ENCODE measurements at places on chromosomes 5 and 9. TPM values are rescaled to one million over a fixed set of nuclear protein-coding genes. Genes with fewer than 3 reads are reported as not detected.

Gene PIP5K1B
- total RNA-seq = 0.36 TPM

Gene LRSAM1
- total RNA-seq = 7.3 TPM

Gene MEIKIN
- not detected for total RNA-seq

Gene GPR151
- total RNA-seq = not detected

Gene MAMDC2
- total RNA-seq = 9.0 TPM

Gene PGM5
- total RNA-seq = 113 TPM

Gene CAMK4
- total RNA-seq = 19.3 TPM

Gene SLC36A2
- total RNA-seq = not detected

GRCh38 chr9:129781131-129781530 lies 21.9 kb upstream of the TOR1B start:
- DNase-seq = no peak

GRCh38 chr5:153981905-153982605 lies 56.7 kb downstream of the FAM114A2 start:
- DNase-seq = no peak

- no peak for DNase-seq
Measured at GRCh38 chr5:15571618-15572017, 71.6 kb downstream of the FBXL7 start.

- DNase-seq = no peak
Measured at GRCh38 chr5:127935398-127935797, 148.2 kb upstream of the SLC12A2 start.

DNA sequence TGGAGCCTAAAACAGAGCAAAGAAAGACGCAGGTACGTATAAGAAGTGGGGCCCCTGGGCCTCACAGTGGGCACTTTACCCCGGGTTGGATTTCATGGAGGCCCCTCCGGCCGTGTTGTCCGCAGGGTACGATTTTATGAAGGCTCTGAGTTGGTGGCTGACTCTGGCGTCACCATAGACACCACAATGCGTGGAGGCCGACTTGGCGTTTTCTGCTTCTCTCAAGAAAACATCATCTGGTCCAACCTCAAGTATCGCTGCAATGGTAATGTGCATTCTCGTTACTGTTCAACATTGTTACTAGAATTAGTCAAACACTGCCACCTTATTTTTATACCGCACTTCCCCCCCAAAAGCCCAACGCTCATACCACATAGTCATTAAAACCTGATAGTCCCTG lies 47.1 kb downstream of the THBS4 start:
- DNase-seq = no peak

DNA sequence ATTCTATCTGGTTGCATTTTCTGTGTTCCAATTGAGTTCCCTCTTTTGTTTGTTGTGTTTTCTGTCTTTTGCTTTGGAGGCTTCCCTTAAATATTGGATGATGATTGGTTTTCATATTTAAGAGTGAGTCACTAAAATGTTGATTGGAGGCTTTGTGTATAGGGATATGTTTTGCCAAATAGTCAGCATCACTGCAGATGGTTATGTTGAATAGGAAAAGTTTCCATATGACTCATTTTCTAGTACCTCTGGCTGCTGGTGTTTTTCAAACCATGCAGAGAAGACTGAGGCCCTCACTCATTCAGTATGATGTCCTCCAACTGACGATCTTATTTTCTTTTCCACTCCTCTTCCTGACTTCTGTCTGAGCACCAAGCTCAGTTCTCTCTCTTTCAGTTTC lies 1290.0 kb downstream of the EFNA5 start:
- no peak for DNase-seq

DNA sequence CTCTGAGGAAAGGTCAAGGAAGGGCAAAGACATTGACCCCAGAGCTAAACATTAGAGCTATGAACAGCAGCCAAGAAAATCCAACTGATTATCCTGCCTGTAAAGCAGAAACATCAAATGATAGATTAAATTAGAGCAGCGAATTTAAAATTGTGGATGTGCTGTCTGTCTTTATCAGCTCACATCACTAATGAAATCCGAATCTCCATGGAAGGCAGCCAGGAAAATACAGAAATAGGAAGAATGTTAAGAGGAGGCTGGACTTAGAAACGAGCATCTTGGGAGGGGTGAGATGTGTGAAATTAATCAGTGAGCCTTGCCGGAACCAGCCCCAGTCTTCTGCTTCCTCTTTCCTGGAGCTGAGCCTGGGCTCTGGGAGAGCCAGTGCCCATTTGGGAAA lies 191.0 kb downstream of the PJA2 start:
- DNase-seq = no peak

DNA sequence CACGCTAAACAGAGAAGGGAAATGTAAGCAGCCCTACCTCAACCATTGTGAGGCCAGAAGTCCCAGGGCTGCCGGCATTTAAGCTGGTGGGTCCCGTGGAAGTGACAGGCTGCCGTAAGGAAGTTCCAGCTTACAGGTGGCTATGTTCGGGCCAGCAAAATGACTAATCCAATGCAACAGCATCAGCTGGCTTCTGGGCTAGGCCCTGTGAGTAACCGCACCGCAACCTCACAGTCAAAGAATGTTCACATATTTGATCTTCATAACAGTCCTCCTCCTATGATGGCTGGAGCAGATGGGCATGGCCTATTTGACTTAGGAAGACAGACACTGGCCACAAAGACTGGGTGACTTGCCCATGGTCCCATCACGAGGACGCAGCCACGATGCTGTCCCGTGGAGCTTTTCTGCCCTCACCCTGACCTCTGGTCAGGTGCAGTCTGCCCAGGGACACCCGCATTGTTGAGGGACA lies 88.2 kb downstream of the LIFR start:
- no peak for DNase-seq

DNA sequence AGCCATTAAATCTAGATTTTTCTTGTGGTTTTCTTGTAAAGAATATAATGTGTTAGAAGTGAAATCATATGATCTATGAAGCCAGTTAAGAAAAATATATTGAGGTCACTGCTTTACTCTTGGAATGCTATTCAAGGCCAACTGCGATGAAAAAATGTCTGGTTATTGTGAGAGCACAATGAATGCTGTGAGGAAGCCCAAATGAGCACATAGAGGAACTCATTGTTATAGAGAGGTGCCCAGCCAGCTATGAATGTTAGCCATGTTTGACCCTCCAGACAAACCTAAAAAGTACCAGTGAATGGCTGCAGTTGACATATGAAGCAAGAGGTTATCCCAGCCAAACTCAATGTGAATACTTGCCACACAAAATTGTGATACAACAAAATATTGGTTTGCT lies 359.8 kb upstream of the FAM174A start:
- no peak for DNase-seq

DNA sequence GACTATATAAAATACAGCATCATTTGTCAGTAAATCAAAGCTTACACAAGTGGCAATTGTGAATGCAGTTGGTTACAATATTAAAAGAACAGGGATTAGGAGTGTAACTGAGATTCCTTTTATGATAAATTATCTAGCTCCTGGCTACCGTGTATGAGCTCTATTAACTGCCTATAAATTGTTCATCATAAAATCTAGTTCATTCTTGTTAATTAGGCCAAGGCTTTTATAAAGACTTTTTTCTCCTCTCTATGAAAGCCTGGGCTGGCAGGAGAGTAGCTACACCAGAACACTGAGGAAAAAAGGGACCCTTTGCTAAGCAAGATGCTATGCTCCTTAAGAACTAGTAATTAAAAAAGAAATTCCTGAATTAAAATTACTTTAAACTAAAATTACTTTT lies 132.4 kb upstream of the MEF2C start:
- no peak for DNase-seq

- no peak for DNase-seq
Measured at GRCh38 chr5:1390861-1391600, 46.1 kb upstream of the CLPTM1L start.

DNA sequence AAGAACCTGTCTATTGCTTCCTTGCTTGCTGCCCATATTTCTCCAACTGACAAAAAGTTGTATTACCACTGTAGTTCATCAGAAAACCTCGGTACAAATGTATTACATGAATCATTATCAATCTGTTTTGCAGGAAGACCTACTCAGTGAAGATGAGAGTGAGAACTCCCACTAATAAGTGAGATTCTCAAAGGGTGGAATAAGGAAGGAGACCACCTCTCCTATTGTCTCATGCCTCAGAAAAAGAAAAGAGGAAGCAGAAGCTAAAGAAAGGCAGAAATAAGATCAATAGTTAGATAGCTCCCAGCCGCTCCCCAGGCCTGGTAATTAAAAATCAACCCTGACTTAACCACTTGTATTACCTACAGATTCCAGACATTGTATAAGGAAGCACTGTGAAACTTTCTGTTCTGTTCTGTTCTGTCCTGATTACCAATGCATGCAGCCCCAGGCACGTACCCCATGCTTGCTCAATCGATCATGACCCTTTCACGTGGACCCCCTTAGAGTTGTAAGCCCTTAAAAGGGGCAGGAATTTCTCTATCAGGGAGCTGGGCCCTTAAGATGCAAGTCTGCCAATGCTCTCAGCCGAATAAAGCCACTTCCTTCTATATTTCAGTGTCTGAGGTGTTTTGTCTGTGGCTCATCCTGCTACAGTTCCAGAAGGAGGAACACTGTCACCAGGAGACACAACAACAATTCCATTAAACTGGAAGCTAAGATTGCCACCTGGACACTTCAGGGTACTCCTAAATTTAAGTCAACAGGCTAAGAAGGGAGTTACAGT lies 152.5 kb upstream of the COX7C start:
- peak; percentile 3 for DNase-seq

DNA sequence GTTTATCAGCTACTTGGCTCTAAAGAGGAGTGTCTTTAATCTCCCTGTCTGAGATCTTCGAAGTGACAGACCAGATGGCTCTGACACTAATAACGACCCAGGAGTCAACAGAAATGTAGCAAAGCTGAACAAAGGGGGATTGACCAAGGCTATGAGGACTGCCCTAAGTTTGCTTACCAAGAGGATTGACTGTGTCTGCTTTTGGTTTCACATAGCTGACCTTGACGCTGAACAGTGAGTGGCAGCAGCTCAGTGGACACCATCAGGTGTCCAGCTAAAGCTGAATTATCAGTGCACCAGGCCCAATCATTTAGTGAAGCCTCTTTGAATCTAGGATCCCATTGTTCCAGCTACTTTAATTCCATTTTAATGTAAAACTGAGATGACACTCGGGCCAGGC lies 262.6 kb downstream of the COX7C start:
- DNase-seq = no peak

DNA sequence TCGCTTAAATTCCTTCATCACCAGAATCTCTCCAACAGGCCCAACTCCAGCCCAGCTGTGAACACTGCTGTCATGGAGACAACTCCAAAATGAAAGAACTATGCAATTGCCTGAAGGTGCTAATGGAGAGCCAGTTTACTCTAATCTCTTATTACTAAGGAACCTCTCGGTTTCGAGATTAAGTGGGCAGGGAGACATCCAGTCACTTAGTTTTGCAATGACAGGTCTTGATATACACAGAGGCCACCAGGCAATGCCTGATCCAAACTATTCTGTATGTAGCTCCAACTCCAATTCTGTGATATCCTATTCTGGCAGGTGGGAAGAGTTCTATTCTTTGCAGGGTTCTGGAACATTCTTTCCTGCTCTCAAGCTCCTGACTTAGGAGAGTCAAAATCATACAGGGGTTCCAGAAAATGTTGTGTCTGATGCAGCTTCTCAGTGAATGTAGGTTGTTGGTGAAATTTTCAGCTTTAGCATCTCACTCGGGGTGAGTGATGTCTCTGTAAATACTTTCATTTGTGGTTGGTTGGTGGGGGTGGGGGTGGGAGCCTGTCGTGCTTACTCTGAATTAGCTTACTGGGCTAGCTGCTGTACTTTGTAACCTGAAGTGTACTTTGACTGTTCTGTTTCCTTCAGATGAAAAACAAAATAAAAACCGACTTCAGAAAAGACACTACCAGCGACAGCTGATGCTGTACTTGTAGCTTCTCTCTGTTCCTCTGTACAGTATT lies 170.9 kb downstream of the PALM2AKAP2 start:
- no peak for DNase-seq
